HS-27A (cell line): ENCODE measurements at places on chromosomes 3 and 15.
A peak's percentile ranks its signal among the peaks of the same experiment; 100 is the strongest.

- DNase-seq, result no peak
These were observed 113.5 kb upstream of the LMOD3 start for GRCh38 chr3:69235882-69236281.

DNA sequence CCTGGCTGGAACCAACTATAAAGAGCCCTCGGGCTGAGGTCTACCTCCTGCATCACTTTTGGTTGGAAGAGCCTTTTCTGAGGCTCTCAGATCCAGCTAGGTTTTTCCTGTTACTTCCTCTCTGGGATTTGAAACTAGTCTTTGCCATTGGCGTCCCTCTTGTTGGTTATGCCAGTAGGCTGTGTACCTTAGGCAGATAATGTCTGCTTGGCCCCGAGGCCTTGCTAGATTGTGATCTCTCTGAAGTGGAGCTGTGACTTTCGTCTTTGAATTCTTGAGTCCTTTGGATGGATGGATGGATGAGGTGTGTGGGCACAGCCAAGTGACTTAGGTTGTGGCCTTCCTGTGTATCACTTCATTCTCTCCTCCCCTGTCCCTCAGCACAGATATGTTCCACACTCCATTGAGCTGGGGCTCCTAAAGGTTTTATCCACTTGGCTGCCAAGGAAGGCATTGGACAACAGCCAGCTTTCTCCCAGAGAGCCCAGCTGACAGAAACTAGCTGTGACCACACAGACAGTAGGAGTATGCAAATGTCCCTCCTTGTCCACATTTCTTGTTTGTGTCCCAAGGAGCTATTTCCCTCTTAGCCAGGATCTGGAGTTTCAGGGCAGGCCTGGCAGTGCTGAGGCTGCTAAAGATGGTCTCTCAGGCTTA lies 7.9 kb upstream of the DNAJC17 start:
- DNase-seq, result no peak

GRCh38 chr15:68414206-68414555 lies 17.8 kb downstream of the ITGA11 start:
- no peak for DNase-seq

GRCh38 chr3:66427352-66427751 lies 73.5 kb downstream of the LRIG1 start:
- DNase-seq, result no peak

- DNase-seq, result no peak
These were observed 260.2 kb downstream of the CGGBP1 start for GRCh38 chr3:87798567-87798947.

DNA sequence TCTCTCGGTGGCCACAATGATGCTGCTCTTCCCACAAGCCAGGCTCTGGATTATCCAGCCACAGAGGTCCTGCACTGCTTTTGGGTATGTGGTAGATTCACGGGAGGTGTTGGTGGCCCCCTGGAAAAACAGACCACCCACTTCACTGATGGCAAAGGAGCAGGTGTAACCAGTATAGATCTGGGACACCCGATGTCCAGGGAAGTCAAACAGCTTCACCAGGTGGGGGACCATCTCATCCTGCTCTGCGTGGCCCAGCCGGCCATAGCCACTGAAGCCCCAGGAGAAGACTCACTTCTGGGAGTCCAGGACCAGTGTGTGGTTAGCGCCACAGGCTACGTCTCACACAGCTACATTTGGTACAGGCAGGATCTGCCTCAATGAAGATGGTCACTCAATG lies 62.6 kb downstream of the CHCHD6 start:
- DNase-seq, result no peak

DNA sequence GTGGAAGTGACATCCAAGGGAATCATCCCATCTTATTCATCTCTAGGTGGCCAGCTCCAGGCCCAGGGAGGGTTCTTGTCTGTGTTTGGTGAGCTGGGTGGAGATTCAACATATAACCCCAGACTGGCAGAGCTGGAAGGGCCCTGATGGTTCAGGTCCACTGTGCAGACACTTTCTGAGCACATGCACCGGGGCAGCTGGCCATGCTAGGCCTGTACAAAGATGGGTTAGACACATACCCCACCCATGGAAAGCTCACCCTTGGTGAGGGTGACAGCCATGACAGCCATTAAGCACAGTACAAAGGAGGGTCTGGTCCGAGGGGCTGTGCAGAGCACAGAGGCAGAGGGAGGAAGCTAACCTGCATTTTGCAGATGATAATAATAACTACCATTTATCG lies 100.4 kb downstream of the CORO2B start:
- DNase-seq, result no peak

DNA sequence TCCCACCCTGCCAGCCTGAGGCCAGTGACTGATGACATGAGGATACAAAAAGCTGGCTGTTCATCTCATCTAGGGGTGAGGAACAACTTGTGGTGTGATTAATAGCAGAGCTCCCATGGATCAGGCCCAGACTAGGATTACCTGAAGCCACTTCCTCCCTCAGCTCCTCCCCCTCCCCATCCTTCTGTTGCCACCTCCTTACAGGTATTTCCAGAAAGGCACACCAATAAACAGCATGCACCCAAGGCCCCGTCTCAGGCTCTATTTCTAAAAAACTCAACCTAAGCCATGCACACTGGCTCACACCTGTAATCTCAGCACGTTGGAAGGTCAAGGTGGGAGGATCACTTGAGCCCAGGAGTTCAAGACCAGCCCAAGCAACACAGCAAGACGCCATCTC lies 54.1 kb downstream of the SRGAP3 start:
- no peak for DNase-seq

GRCh38 chr15:67033571-67034044 lies 31.8 kb upstream of the SMAD3 start:
- no peak for DNase-seq

- DNase-seq, result no peak
These were observed 133.5 kb upstream of the STT3B start for GRCh38 chr3:31399271-31399670.

- DNase-seq, result no peak
These were observed 21.5 kb downstream of the CFAP161 start for GRCh38 chr15:81155375-81156218.

- DNase-seq, result no peak
These were observed 20.1 kb downstream of the FAM43A start for GRCh38 chr3:194705761-194706160.

DNA sequence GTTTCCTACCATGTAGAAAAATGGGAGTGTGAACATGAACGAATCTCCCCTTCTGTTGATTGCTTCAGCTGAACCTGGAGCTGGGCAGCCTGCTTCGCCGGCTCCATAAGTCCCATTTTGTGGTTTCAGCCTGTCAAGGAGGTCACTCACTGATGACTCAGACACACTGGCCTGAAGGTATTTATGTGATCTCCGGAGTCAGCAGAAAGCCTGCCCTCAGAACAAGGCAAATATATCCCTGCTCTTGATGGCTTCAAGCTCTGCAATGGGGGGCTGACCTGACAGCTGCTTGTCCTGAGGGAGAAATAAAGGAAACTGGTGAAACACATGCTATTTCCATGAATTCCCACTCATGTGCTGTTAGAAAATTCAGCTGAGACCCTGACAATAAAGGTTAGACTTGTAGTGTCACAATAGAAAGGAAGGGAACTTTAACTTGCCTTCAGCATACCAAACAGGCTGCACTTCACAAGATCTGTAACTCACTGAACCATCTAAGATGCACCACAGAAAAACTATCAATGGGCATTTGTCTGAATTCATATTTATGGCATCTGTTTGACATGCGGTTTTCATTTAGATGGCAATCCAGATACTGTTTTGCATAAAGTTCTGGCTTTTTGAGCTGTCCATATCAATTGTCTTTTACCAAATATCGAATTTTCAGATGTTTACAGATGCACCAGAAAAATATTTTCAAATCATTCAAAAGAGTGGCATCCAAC lies 282.0 kb upstream of the VEPH1 start:
- DNase-seq, result peak; percentile 75

DNA sequence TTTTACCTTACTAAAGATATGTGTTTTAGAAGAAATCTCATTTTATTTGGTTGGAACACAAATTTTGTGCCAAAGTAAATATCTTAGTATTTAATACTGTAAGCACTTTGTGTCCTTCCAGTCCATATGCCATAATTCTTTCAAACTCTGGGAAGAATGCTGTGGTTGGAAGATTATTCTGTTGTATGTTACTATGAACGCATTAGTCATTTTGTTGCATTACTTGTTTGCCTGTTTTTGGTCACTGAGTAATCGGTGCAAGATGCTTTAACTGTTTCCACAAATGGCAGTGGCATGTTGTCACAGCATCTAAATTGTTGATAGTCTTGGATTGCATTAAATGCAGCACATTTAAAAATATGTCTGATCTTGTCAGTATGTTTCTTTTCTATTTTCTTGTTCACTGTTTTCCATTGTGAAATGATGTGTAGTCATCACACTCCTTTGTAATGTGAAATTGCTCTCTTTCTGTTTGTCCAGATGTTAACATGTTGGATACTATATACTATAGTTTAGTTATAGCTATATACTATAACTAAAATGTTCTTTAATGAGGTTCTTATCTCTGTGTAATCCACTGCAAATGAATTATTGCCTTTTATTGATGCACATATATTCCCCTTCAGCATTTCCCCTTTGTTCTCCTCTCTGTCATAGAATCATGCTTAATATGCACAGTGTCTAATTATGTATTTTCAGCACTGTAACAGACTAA lies 89.9 kb upstream of the FLNB start:
- DNase-seq, result peak; percentile 27
